KBM-7 (cell line): ENCODE measurements at places on chromosomes 13 and 19.
A peak's percentile ranks its signal among the peaks of the same experiment; 100 is the strongest.

DNA sequence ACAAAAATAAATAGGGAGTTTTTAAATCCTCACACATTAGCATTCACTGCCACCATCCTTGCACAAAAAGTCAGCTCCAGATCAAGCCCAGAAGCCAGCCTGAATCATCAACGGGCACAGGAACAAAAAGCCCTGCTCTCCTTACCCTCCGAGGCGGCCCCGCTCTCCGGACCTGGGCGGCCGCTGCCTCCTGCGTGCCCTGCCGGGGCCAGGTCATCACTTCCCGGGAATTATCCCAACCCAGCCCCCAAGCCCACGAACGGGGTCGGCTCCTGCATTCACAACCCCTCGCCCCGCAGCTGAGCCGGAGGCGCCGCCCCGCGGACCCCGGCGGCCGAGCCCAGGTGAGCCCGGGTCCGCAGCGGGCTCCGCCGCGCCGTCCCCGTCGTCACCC is 754 bp downstream of the DNAJB1 start:
- no peak for DNase-seq

DNA sequence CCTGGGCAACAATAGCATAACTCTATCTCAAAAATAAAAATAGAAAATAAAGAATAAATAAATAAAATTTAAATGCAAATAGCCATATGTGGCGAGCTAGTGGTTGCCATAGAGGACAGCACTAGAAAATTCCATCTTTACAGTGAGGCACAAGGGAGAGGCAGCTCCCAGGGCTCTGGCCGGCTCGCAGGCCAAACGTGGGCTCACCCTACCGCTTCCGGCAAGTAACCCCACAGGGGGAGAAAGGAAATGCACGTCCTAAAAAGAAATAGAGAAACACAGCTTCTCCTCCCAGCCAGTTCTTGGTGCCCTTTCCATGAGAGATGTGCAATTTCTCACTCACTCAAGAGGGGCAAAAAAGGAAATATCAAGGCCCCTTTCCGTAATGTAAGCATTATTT is 12.4 kb upstream of the GRWD1 start:
- peak; percentile 20 for DNase-seq

- peak; percentile 91 for DNase-seq
These were observed 19.2 kb upstream of the ERCC1 start for GRCh38 chr19:45442778-45443461.

- DNase-seq = no peak
These were observed 450.0 kb downstream of the KLF5 start for GRCh38 chr13:73508841-73509240.

GRCh38 chr13:107767119-107767518 is 448.2 kb downstream of the LIG4 start:
- DNase-seq = no peak

- peak; percentile 76 for DNase-seq
These were observed 34.5 kb downstream of the MYO9B start for GRCh38 chr19:17109962-17110598.

DNA sequence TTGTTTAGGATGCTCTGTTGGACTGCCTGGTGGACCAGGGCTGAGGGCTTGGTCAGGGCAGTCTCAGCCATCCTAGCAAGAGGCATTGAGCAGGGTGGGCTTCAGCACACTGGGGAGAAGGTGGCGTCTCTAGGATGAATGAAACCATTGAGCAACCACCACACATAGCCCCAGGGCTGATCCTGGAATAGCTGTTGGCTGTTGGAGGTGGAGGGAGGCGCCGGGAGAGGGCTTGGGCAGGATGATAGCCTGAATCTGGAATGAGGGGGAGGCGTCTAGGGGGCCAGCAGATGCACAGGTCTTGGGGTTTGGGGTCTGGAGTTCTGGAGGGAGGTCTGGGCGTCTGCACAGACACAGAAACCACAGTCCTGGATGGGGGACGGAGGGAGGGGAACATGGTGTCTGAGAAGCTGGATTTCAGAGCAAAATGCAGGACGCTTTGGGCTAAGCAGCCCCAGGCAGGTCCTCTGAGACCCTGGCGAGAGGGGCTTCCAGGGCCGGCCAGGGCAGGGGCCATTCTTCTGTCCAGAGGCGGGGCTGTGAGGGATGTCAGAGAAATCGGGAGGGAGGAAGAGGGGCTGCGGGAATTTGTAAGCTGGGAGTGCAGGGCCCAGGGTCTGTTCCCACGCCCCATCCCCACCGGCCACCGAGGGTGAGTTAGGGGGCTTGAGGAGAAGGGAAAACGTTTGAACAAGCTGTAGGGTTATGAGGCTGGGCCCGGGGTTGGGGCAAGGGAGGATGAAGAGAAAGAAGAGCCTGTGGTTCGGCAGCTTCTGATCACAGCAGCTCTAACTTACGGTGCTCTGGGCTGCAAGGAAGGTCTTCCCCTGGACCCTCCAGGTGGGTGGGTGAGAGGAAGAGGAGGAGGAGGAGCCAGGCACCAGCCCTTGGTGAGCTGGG is 5.2 kb downstream of the TRAPPC5 start:
- no peak for DNase-seq

- DNase-seq = no peak
These were observed 14.6 kb downstream of the HS6ST3 start for GRCh38 chr13:96104516-96104915.

- DNase-seq = no peak
These were observed 68.7 kb downstream of the IPO5 start for GRCh38 chr13:98022210-98022609.

- DNase-seq = no peak
These were observed 7.1 kb upstream of the DHRS12 start for GRCh38 chr13:51811046-51811445.

DNA sequence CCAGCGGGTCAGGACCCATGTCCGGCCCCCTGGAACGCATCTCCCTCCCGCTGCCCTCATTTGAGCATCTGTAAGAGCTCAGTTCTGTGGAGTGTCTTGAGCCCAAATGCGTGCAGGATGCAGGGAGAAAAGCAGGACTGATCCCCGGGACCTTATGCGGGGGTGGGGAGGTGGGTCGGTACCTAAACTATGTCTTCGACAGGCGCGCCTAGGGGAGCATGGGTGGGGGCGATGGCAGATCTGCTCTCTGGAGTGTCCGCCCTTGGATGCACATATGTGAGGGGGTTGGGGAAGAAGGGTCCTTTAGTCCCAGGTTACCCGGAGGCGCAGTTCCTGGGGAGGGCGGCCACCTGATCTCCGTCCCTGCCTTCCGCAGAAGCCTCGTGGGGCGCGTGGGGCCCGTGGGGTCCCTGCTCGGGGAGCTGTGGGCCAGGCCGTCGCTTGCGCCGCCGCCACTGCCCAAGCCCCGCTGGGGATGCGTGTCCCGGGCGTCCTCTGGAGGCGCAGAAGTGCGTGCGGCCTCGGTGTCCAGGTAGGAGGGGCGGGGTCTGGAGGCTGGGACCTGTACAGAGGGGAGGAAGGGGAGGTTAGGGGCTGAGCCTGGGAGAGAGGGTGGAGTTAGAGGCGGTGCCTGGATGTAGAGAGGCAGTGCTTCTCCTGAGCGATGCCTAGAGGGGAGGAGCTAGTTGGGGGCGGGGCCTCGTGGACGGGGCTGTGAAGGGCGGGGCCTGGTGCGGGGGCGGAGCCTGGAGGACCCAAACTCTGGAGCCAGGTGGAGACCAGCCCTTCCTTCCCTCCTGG is 2.9 kb downstream of the CILP2 start:
- no peak for DNase-seq

- DNase-seq = no peak
These were observed 615 bp upstream of the ZNF135 start for GRCh38 chr19:58058467-58058866.

DNA sequence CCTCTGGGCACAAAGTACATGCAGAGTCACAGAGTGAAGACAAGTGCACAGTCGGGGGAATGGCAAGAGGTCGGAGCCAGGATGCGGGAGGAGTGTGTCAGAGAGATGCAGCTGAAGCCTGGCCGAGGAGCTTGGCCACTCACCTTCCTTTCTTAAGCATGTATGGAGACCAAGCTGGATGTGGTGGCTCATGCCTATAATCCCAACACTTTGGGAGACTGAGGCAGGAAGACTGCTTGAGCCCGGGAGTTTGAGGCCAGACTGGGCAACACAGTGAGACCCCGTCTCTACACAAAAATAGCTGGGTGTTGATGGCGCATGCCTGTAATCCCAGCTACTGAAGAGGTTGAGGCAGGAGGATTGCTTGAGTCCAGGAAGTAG is 67.0 kb downstream of the LATS2 start:
- no peak for DNase-seq

- peak; percentile 98 for DNase-seq
These were observed 27.2 kb downstream of the RCBTB2 start for GRCh38 chr13:48505597-48506091.

DNA sequence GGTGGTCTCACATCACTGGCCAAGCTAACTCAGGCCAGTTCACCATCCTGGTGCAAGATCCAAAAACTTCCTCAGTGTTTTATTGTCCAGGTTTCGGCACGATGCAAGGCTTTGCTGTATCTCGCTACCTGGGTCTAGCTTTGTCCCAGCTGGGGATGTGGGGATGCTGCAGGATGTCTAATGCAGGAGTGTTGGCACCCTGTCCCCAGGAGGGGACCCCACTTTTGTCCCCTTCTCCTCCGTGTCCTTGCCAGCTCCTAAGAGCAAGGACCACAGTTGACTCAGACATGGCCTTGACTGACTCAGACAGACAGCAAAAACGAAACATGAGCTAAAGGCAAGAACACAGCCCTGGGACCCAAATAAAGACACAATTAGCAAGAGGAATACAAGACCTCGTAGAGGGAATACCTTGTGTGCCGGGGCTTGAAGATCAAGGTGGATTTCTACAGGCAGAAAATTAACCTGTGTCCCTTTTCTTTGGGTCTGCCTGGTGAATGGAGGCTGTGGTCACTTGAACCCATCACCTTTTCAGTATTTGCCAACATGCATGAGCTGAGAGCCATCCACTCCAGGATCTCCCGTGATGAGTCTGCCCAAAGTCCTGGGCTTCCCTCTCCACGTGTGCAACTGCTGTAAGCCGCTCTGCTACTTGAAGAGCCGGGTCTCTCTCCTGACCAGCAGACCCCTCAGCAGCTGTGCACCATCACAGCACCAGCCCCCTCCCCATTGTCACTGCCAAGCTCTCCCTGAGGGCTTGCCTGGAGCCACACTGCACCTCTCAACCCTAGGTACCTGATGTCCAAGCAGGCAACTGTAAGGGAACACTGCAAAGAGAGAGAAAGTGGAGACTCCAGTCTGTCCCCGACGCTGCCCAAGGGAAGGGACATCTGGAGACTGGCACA is 149.5 kb upstream of the ZNF507 start:
- DNase-seq = no peak

DNA sequence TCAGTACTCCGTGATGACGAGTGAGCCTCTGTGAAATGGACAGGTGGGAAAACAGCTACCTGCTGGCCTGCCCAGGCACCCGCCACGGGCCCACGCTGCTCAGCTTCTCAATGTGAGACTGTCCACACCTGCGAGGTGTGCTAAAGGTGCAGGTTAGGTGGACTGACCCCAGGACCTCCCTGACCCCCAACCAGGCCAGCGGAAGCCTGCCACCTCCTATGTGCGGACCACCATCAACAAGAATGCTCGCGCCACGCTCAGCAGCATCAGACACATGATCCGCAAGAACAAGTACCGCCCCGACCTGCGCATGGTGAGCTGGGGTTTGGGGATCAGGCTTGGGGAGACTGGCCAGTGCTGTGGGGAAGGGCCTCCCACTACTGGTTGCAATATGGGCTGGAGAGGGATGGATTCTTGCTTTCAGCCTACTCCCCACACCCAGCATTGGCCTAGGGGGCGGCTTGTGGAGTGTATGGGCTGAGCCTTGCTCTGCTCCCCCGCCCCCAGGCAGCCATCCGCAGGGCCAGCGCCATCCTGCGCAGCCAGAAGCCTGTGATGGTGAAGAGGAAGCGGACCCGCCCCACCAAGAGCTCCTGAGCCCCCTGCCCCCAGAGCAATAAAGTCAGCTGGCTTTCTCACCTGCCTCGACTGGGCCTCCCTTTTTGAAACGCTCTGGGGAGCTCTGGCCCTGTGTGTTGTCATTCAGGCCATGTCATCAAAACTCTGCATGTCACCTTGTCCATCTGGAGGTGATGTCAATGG is 2.2 kb downstream of the RPL28 start:
- DNase-seq = no peak

DNA sequence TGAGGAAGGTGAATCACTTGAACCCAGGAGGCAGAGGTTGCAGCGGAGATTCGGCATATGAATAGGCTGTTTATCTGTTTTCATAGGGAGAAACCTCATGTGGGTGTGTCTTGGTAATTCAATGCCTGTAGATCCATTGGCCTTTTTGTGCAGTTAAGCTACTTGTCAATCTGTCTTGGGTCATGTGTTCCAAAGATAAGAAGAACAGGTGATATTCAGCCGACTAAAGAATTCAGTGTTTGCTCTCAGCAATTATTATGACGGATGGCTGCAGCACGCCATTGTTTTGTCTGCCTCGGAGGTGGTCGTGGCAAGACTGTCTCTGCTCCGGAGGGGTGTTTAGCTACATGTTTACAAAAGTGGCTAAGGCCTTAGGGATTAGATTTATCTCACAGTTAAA is 573.0 kb upstream of the PCDH9 start:
- DNase-seq = no peak

- DNase-seq = no peak
These were observed 49.4 kb downstream of the SERP2 start for GRCh38 chr13:44422755-44423643.

DNA sequence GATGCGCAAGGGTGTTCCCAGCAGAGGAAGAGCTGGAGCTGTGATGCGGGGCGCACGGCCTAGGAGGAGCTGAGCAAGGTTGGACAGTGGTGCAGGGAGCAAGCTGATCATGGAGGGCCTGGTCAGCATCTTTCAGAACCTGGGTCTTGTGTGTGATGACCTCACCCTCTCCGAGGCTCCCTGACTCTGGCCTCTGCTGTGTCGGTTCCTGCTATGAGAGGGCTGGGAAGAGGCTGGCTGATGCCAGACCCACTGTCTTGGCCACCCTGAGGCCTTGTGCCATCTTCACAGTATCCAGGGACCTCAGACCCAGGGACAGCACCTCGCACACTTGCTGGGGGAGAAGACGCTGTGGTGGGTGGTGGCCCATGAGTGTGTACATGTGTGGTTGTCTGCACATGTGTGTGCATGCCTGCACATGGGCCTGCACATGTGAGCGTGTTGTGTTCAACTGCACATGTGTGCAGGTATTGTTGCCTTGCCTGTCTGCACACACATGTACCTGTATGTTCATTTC is 16.5 kb upstream of the C13orf46 start:
- DNase-seq = no peak

- DNase-seq = no peak
These were observed 654 bp downstream of the ZNF579 start for GRCh38 chr19:55579766-55580621.

DNA sequence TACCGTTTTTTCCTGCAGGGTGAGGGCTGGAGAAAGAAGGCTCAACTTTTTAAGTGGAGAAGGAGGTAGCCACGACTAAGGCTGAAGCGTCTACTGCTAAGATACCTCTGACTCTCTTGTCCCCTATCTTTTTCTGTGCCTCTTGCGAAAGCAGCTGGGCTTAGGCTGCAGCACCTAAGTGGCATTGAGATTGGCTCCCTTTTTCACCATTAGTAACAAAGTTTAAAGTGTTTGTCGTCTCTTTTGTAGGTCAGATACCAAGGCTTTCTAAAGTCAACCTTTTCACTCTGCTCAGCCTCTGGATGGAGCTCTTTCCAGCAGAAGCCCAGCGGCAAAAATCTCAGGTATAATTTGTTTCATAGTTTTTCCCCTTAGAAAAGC is 887 bp downstream of the CDADC1 start:
- DNase-seq = no peak
